NK-92 treated with Interleukin-12 subunit alpha and Interleukin-12 subunit beta, amount 100 ng/mL, for 24 hours (cell line): ENCODE measurements at places on chromosomes 4 and X.

- no peak for DNase-seq
Measured at GRCh38 chr4:60989141-60989540, 211.0 kb upstream of the ADGRL3 start.

DNA sequence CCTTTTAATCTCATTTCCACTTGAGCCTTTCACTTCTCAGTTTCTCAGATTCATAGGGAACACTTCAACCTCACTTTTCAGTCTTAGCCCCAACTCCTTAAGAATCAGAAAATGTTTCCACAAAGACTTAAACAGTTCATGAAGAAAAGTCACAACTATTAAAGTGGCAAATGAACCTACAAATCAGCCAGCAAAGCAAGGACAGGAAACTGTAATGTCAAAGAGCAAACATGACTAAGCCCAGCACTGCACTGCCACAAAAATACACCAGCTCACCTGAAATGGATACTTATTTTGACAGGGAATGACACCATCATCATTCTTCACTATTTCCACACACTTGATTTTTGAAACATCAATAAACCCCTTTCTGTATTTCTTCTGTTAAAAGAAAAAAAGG lies 41.8 kb upstream of the TXK start:
- no peak for DNase-seq

DNA sequence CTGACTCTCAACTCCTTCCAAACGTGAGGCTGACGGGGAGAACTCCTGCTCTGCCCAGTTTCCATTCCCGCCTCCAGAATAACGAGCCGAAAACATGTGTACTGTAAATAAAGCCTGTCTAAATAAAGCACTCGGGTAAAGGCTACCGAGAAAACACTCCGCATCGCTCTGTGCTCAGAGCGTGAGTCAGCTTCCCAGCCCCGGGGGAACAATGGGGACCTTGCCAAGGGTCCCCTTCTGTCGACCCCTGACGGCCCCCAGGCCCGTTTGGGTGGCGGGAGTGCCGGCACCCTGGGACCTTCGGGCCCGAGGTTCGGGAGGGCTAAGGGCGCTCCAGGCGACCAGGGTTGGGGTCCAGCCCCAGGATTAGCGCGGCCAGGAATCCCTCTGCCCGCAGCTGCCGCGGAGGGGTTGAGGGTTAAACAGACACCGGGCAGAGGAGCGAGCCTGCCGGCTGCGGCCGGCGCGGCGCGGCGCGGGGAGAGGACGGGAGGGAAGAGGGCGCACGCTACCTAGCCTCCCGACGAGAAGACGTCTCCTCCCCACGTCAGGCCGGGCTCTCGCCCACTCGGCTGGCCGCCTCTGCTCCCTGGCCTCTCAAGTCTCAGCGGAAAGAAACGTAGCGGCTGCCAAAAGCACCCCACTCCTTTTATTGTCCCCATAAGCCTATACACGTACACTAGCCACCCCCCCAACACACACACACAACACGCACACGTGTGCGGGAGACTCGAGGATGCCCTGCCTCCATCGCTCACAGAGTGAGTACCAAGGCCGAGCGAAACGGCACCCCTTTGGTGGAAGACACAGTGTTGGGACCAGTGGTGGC lies 85.5 kb downstream of the BCOR start:
- DNase-seq, result no peak

- DNase-seq, result no peak
Measured at GRCh38 chrX:40947276-40947675, 138.0 kb upstream of the USP9X start.

DNA sequence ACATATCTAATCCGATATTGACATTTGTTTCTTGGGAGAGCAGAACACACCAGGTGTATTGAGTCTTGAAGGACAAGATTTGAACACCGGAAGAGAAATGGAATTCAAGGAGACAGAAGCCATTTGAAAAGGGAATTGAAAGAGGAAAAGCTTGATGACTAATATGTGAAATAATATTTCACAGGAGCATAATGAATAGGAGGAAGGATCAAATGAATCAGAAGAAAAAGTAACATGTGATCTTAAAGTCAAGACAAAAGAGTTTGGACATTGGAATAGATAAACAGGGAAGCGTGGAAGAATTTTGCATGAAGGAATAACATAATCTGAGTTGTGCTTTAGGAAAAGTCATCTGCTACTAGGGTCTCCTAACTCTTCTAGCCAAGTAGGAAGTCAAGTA lies 145.5 kb upstream of the PDHA2 start:
- DNase-seq, result no peak

DNA sequence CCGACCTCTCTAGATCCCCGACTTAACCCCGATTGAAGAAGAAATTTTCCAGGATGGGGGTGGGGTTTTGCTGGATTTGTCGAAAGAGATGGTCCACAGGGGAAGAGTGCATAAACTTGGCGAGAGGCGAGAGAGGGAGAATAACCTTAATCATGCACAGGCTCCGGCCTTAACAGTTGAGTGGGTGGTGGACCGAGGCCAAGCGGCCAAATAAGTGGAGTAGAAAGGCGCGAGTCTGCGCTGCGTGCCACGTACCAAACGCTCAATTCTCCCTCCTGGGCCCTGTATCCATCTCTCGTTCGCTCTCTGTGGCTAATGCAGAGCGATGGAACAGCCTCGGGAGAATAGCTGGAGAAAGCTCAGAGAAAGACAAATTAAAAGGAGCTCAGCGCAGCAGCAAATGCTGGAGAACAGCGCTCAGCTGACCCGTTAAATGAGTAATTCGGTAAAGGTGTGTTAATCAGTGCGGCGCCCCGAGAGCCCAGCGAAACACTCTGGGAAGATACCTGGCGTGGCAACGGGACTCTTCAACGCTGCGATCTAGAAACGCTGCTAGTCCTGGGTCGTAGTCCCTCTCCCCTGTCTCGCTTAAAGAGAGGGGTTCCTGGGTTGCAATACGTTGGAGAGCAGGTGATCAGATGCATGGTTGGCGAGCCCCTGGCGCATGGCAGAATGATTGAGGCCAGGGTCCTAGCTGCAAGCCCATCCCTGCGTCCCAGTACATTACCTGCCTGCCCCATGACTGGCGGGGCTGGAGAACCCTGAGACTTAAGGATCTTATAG lies 887 bp upstream of the IL1RAPL2 start:
- no peak for DNase-seq

DNA sequence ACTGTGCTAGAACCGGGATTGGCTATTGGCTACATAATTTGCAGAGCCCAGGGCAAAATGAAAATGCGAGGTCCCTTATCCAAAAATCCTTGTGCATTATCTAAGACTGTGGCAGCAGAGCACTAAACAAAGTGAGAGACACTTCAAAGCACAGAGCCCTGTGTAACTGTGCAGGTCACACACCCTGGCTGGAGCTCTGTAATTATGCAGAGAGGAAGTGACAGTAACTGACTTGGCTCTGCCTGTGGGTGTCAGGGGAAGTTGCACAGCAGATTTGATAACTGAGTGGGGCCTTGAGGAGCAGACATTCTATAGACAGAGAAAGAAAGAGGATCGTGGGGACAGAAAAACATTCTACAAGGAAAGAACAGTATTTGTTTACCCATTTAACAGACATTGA lies 173.5 kb upstream of the FMR1 start:
- DNase-seq, result no peak

- no peak for DNase-seq
Measured at GRCh38 chr4:10200869-10201268, 84.3 kb upstream of the WDR1 start.

GRCh38 chrX:11215191-11215921 lies 77.9 kb upstream of the AMELX start:
- no peak for DNase-seq

GRCh38 chr4:173735049-173735448 lies 205.0 kb upstream of the HAND2 start:
- no peak for DNase-seq
